ENCODE measurements at places on chromosomes 3 and 15.
A peak's percentile ranks its signal among the peaks of the same experiment; 100 is the strongest.

GRCh38 chr3:65484964-65485363 lies 553.8 kb downstream of the MAGI1 start:
- no peak for DNase-seq

DNA sequence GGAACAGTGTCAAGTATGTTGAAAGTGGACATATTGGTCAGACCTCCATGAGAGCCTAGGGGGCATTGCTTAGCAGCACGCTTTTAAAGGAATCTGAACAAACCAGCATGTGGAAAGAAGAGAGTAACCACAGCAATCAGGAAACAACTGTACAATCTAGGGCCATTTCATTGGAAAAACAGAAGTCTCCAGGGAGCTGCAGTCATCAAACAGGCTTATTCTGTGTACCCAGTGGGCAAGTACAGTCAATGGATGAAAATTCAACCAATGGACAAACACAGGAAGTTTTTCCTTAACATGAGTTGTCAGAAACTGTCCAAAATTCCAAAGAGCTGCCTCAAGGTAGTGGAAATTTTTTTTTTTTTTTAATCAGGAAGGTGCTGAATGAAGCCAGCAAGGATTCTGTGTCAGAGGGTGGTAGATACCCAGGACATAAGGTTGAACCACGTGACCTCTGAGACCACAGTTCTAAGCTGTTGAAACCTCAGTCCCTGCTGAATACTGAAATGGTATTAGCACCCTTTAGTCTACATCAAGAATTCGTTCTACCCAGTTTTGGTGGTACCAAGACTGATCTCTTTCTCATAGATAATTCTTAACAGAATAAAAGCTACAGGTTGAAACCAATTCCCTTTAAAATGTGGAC lies 4.4 kb upstream of the DLG1 start:
- no peak for DNase-seq

DNA sequence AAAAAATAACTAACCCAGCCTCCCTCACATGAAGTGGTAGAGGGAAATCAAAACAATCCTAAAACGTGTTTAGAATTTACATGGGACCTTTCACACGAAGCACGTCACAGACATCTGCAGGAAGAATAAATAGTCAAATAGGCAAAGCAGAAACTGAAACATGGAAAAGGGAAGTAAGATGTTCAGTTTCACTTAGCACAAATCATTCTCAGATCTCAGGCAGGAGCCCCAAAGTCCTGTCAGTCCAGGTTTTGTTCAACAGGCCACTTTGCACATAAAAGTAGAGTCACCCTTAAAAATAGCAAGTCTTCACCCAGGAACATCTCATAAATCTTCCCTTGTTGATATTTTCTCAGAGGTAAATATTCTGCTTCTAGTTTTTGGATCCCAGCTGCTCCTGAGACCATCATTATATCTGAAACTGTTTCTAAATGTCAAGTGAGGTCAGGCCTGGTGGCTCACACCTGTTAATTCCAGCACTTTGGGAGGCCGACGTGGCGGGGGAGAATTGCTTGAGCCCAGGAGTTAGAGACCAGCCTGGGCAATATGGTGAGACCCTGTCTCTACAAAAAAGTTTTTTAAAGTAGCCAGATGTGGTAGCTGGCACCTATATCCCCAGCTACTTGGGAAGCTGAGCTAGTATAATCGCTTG lies 1.9 kb downstream of the RUBCN start:
- DNase-seq, result no peak

DNA sequence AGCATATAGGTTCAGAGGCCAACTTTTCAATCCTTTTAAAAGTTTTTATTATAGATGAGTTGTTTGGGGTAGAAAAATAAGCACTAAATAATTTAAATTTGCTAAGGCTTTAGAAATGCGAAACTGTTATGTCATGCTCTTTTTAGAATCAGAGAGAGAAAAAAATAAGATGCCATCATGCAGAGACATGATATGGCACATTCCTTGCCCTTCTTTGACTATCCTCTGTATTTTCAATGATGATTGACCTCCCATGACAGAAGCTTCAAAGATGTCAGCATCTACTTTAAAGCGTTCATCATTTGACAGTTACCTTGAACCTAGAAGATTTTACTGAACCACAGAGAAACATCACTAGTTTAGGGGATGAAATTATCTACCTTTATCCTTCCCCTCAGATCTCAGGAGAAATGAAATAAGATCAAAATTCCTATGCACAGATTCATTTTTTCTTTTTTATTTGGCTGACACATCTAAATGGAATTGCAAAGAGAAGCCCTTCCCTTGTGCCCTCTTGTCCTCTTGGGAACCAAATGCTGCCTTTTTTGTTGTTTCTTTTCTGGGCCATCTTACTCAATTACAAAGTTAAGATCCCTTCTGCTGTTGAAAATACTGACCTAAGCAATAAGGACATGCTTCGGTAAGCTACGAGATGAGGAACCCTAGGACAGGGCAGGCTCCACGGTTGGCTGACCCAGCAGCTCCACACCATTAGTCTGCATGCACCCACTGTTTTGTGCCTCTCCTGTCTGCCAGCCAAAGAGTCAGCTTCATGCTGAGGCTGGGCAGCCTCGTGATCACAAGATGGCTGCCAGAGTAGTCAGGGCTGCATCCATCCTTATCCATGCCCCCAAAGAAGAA lies 289.7 kb upstream of the TPM1 start:
- no peak for DNase-seq

GRCh38 chr3:84100861-84101260 lies 857.9 kb upstream of the CADM2 start:
- DNase-seq, result no peak

DNA sequence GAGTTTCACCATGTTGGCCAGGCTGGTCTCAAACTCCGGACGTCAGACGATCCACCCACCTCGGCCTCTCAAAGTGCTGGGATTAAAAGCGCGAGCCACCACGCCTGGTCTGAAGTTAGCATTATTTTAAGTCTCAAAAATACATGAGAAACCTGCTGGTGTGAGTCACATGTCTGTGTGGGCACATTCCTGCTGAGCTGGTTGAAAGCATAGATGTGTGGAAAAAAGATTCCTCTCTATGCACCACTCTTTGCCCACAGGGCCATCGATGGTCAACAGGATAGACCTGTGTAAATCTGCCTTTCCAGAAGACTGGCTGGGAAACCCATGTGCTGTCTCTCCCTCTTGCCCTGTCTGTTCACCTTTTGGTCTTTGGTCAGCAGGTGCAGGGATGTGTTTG lies 63.5 kb downstream of the CHRD start:
- no peak for DNase-seq

DNA sequence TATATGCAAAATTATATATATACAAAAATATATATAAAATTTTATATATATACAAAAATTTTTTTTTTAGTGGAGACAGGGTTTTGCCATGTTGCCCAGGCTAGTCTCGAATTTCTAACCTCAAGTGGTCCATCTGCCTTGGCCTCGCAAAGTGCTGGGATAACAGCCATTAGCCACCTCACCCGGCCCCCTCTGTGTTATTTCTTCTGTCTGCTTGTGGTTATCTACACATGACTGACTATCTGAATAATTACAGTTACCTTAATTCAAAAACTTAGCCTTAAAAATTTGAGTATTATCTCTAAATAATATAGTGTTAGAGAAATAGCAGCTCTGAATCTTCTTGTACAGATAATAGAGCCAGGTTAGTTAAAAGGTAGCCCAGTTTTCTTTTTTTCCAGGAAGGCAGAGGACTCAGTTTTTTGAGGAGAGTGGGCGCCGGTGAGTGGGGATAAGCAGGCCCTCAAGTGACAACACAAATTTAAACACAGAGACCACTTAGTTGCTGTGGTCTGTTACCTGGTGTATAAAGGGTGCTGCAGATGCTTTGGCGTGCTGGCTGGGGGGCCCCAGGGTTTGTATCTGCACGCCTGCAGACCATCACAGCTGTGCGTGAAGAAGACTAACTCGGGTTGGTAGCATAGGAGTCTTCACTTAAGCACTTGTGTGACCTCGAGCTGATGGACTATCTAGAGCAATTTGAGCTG lies 83.7 kb downstream of the TRAK1 start:
- DNase-seq, result no peak

DNA sequence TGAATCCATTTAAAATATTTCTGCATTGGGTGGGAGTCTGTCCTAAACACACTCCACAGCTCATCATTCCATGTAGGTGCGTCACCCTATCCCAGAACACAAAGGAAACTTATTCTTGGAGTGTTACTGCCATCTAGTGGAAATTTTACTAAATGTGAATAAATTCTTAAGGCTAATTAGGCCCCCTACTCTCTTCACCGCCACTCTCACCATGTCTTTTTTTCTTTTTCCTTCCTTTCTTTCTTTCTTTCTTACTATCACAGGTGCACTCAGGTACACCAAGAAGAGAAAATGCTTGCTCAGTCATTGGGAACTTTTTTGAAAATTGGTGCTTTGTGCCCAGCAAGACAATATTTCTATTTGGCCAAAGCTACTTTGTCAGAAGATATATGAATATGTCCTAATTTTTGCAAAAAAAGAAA lies 26.4 kb upstream of the ATP8B4 start:
- DNase-seq, result peak; percentile 19

- DNase-seq, result peak; percentile 99
Measured at GRCh38 chr3:31531992-31532586, 636 bp upstream of the STT3B start.

DNA sequence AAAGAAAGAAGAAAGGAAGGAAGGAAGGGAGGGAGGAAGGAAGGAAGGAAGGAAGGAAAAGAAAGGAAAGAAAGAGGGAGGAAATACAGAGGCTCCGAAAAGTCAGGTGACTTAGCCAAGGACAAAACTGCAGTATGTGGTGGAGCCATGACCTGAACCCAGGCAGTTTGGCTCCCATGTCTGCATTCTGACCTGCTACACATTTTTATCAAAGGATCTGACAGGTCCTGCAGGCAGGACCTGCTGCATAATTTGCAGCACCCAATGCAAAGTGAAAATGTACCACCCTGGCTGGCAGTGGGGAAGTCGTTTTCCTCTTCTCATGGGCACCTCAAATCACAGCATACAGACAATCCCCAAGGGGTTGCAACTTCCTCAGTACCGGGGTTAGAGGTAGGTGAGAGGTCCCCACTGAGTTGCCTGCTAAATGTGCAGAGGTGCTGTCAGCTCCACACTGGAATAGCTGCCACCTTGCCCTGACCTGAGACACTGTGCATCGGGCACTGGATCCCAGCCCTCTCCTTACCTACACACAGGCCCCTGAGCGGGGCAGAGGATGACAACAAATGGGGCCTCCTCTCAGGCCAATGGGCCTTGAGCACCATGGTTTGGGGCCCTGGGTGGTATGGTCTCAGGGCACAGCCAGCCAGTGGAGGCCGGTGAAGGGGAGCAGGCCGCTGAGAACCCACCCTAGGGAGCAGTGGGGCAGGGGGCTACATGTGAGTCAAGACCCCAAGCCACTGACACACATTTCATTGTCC lies 175.1 kb downstream of the SHQ1 start:
- DNase-seq, result no peak

GRCh38 chr15:81273200-81273599 lies 50.7 kb downstream of the STARD5 start:
- DNase-seq, result no peak

DNA sequence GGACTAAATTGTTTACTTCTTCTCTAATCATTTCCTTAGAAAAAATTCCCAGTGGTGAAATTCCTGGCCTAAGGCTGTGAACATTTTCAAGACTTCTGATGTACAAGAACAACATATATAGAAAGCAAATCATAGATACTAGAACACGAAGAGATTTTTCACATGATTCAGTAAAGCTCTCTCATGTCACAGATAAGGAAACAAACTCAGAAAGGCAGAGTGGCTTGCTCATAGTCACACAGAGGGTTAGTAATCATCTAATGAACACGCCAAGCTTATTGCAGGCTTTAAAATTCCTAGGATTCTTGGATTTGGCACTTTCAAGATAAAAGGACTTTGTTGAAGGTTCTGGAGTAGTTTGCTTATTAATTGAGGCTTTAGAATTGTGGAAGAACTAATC lies 26.2 kb downstream of the CRTAP start:
- no peak for DNase-seq

GRCh38 chr3:13319564-13320220 lies 100.4 kb downstream of the NUP210 start:
- no peak for DNase-seq

DNA sequence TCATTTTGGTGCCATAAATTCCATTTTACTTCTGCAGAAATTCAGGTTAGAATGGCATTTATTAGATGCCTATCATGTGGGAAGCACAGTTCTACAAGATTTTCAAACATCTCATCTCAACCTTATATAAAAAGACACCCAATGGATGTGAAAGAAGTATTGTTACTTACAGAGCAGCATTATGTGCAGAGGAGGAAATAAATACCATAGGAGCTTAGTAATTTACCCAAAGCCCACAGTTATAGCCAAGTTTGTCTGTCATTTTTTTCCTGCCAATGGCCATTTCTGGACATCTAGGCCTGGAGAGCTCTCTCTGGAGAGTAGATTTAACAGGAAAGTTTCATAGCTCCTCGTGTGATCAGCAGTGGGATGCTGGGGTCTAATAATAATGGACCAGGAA lies 659.4 kb upstream of the NAALADL2 start:
- no peak for DNase-seq

DNA sequence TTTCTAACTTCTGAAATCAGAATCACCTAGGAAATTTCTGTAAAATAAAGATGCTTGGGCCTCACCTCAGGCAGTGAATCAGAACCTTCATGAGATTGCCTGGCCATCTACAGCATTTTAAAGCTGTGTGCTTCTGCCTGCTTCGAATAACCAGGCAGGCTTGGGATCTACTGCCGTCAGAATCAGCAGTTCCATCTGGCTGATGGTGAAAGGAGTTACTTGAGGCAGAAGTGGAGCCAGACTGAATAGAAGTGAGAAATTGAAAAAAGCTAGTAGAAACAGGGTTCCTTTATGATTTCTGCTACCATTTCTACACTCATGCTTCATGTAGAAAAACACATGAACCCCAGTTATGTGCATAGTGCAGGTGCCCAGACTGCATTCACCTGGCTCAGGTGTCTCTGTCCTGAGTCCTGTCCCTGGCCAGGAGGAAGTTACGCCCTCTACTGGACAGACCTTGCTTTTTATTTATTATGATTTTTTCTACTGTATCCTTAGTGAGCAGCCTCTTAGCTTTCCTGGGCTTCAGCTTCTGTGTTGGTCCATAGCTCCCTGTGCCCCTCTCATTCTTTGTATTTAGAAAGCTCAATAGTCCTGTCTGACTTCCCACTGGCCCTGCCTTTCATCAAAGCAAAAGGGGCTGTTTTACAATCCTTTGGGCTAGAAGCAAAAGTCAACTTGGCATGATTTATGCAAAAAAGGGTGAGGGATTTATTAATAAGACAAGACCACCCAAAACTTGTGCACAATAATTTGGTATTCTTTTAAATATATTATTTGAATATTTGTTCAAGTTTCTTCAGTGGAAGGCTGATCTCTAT lies 200.8 kb upstream of the GOLGA6L4 start:
- DNase-seq, result no peak

- no peak for DNase-seq
Measured at GRCh38 chr3:148930752-148931151, 60.6 kb upstream of the GYG1 start.

DNA sequence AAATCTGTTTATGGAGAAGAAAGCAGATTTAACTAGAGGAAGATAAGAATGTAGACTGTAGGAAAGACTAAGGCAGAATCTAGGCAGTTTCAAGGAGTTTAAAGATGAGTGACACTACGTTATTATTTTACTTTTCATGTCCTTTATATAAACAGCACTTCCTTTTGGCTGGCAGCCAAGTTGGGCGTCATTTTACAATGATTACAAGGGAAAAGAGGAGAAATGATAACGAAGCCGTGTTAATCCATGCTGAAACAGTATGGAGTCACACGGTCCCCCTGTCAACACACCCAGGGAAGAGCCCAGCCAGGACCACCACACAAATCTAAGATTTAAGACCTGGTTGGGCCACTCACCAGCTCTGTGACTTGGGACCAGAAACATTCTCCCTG lies 83.7 kb upstream of the NEO1 start:
- DNase-seq, result no peak

- no peak for DNase-seq
Measured at GRCh38 chr3:93923006-93923405, 50.7 kb downstream of the PROS1 start.
